Stimulated activated CD4-positive, alpha-beta T cell treated with anti-CD3 and anti-CD28 coated beads, Interleukin-1b, Interleukin-23, amount 100 ng/mL, for 1 hour (primary cell): ENCODE measurements at places on chromosomes 2 and 18.

DNA sequence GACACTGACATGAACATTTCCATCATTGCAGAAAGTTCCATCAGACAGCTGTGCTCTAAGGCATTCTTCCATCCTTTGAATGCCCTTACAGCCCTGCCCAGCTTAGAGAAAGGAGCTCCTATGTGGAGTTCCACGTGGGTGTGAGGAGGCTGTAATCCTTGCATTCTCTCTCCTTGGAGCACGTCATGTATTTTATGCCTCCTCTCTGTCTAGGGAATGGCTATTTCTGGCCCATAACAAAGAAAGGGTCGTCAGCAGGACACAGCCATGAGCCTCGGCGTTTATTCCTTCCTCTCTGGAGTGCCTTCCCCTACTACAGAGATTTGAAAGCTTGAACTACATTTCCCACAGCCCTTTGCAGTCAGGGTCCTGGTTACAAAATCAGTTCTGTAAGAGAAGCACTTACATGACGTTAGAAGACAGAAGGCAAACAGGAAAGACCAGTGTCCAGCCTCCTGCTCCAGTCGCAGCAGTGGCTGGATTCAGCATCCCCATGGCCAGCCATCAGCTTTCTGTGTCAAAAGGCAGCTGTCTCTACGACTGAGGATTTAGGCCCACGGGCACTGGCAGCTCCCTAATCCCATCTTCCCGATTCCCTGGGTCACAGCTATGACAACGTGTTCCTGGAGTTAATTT lies 234.9 kb downstream of the TFCP2L1 start:
- DNase-seq, result no peak

DNA sequence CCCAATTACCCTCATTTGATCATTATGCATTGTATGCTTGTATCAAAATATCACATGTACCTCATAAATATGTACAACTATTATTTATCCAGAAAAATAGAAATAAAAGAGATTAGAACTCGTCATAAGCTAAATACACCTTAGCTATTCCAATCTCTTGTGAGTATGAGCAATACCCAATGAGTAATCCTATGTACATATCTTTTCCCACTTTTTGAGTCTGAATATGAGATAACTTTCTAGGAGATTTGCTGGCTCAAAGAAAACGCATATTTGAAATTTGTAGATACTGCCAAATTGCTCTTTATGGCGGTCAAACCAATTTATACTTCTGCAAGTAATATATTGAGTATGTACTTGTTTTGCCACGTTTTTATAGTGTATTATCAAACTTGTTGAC lies 24.1 kb downstream of the PRKD3 start:
- DNase-seq, result no peak

- no peak for DNase-seq
Observed at GRCh38 chr2:222837643-222838056, 23.2 kb upstream of the ACSL3 start.

GRCh38 chr2:240230291-240230931 lies 90.0 kb upstream of the OTOS start:
- DNase-seq, result no peak

DNA sequence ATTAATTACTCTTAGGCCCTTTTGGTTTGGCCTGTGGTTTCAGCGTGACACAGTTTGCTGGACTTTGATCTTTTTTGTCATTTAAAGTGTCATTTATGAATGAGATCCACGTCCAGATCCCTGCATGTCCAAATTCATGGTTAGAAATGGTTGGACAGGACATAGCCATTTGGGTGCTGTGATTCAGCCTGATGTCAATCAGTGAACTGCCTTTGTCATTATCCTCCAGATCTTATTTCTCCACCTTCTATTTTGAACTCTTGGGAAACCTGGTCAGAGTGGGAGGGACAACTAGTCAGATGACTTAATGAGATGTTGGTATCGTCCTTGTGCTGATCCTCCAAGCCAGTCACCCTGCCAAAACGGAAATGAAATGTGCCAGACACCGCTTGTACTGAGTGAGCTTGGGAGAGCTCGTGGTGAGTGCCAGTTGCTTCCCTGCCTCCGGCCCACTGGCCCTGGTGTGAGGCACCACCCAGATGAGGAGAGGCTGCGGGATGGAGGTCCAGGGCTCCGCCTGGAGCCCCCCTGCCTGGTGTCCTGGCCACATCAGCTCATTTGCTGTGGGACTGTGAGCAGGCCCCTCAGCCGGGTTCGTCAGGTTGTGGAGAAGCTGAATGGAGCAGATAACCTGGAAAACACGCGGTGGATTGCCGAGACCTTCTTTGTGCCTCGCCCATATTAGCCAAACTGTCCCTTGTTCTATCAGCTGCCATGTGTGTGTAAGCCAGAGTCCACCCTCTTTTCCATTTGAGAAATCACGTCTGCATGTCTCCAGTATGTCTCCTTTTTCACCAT lies 70.1 kb downstream of the DGKD start:
- DNase-seq, result no peak

DNA sequence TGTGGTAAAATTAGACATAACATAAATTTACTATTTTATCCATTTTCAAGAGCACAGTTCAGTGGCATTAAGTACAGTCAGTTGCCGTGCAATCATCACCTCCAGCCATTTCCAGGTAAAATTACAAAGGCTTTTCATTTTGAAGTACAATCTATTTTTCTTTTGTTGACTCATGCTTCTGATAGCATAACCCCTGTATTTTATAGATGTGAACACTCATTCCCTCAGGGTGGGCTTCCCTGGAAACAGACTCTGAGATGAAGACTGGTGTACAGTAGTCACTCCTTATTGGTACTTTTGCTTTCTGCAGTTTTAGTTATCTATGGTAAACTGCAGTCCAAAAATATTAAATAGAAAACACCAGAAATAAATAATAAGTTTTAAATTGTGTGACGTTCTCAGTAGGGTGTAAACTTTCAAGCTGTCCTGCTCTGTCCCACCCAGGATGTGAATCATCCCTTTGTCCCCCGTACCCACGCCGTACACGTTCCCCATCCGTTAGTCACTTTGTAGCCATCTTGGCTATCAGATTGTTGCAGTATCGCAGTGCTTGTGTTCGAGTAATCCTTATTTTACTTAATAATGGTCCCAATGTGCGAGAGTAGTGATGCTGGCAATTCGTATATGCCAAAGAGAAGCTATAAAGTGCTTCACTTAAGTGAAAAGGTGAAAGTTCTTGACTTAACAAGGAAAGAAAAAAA lies 41.1 kb upstream of the NAB1 start:
- no peak for DNase-seq

GRCh38 chr18:79589601-79590091 lies 90.0 kb upstream of the CTDP1 start:
- no peak for DNase-seq

DNA sequence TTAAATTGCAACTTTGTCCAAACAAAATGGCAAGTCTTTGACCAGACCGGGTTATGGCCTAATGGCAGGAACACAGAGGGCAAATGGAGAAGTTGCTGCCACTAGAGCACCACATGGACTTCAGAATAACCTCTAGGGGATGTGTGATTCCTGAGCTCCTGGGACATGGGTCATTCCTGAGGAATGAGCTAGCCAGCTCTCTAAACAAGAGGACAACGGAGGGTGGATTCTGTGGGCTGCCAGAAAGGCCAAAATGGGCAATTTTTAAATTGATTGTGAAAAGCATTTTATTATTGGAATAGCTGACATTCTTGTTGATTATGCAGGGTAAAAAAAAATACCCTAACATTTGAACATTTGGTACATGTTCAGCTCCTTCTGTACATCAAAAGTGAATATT lies 109.8 kb upstream of the FZD5 start:
- no peak for DNase-seq

- DNase-seq, result no peak
Observed at GRCh38 chr2:71347517-71347916, 15.9 kb downstream of the ZNF638 start.

DNA sequence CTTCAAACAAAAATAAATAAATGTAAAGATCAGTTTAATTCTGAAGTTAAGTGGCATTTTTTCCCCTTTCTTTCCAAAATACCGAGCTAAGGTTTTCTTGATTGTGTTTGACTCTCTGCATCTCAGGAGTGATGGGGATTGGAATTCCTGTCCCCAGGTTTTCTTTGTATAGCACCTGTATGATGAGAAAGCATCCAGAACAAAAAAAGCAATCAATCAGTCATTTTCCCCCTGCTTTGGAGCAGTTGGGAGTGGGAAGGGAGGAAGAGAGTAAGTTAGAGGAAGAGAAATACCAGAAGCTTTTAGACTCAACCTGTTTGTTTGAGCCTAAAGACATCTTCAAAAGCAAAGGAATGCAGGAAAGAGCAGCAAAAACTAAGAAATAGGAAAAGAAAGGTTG lies 88.5 kb downstream of the RIF1 start:
- DNase-seq, result no peak

GRCh38 chr2:238136820-238137537 lies 1.5 kb upstream of the KLHL30 start:
- DNase-seq, result no peak

- no peak for DNase-seq
Observed at GRCh38 chr2:174597345-174598047, at the start of gene WIPF1. WIPF1 (minus strand) TSS chr2:174597804; CDS start chr2:174585573, 12,231 bp downstream.

- DNase-seq, result no peak
Observed at GRCh38 chr18:65792456-65793074, 41.8 kb downstream of the CDH7 start.
